ENCODE measurements at places on chromosomes 5 and 9.
A peak's percentile ranks its signal among the peaks of the same experiment; 100 is the strongest.

DNA sequence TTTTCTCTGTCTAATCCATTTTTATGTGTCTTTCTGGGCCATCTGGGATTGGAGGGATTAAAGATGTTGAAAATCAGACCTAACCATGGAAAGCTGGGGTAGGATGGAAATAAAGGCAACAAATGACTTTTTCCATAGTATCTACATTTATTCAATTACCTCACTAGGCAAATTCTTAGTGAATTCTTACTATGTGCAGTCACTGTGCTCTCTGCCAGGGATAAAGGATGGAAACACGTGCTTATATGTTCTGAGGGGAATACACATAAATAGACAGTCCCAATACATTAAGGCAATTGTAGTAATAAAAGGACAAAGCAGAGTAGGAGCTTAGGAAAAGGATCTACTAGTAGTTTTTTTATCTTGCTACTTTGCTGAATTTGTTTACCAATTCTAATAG lies 214.2 kb downstream of the PRR16 start:
- no peak for DNase-seq

- DNase-seq, result no peak
These were observed 39.8 kb upstream of the COL5A1 start for GRCh38 chr9:134601764-134602163.

- peak; percentile 5 for DNase-seq
These were observed 12.7 kb downstream of the C9orf153 start for GRCh38 chr9:86246752-86247161.

DNA sequence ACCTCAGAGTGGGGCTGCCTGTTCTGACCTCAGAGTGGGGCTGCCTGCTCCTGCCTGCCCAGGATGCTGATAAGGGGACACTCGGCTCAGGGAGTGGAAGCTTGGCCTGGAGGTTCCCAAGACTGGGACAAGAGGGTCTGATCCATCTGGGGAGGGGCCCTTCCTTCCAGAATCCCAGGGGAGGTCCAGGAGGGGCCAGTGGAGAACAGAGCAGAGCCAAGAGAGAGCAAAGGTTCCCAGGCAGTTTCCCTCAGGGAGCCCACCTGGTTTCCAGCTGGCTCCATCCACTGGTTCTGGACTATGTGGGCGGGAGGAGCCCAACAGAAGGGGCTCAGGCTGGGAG lies 49.1 kb upstream of the RNU6ATAC start:
- DNase-seq, result no peak

DNA sequence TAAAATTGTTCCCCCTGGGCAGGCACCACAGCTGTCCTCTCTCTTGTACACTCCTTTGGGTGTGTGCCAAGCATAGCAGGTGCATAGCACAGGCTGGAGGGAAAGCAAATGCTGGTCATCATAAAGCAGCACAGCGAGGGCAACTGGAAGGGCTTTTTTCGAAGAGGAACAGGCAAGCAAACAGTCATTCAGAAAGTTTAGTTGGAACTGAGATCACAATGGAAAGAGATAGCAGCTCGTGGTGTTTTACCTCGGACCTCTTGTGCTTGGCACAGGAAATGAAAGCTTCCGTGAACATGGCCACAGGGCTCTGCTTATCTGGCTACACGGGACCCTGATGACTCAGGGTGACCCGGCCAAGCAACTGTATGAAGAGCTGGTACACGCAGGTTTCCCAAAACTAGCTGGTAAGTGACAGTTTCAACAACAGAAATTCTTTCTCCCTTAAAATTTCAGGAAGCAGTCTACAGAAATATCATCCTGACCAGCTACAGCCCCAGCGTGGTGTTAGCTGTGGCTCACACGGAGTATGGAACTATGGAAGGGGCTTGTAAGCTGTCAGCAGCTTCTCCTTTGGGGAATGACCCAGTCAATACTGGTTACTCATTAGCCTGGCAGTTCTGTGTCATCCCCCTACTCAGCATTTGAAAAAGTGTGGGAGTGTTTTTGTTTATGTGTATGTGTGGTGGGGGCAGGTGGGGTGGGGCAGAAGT lies 48.1 kb downstream of the POC5 start:
- DNase-seq, result peak; percentile 90

DNA sequence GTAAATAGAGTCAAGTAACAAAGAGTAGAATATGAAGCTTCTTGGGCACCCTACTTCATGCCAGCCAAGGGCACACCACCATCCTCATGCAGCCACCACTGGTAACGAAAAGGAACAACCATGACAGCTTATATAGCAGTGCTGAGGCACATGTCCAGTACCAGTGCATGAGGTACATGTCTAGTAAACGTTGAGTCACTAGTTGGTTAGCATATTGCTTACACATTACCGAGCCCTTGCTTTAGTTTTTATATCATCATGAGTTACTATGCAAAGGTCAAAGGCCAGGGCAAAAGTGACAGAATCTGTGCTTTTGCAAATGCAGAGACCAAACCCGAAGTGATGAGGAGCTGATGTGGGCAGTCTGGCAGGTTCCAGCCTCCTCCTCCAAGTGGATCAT lies 147.1 kb upstream of the MAP1B start:
- DNase-seq, result no peak

DNA sequence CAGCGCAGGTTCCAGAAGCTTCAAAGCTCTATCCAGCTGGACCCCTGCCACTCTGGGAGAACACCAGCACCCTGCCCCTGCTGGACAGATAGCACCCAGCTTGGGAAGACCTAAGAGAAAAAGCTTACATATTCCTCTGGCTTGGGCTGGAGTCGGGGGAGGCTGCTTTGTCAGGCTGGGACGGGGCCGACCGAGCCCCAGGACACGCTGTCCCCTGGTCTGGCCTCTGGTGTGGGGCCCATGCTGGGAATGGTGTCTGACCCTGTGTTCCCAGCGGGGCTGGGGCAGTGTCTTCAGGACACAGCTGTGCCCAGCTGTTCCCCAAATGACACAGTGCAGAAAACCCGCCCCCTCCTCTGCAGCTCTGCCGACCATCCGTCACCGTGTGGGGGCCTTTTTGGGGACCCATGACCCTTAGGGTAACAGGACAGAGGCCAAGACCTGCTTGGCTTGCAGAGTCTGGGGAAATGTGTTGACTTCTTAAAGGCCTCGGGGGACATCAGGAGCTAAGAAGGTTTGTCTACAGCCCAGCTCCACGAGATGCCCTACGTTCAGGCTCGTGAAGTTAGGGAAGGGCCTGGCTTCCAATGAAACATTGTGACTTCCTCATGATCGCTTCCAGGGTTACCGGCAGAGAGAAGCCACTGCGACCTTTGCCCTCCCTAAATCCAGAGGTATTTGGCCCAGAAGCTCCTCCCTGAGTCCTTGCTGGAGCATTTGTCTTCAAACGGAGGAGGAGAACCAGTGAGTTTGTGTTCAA lies 20.4 kb upstream of the SLC2A6 start:
- DNase-seq, result no peak

GRCh38 chr9:86550401-86550800 lies 196.2 kb upstream of the TUT7 start:
- no peak for DNase-seq

Data from erythroblast (primary cell).